ENCODE measurements at places on chromosomes 3 and 15.

GRCh38 chr3:167862104-167862730 lies 126.7 kb downstream of the SERPINI1 start:
- no peak for DNase-seq

DNA sequence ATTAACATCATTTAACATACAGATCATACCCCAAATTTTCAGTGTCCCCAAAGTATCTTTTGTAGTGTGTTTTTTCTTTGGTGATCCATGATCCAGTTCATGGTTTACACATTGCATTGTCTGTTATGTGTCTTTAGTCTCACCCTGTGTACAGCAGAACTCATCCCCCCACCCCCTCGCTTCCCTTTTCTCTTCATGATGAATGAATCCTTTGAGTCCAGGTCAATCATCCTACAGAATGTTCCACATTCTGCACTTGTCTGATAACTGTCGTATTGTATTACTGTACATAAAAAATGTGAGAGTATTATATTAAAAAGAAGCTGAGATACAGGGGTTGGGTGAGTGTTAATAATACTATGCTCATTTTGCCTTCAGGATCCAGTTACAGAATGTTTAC lies 14.6 kb upstream of the NIT2 start:
- no peak for DNase-seq

- DNase-seq, result no peak
These were observed 259.3 kb upstream of the MDFIC2 start for GRCh38 chr3:70571696-70572095.

DNA sequence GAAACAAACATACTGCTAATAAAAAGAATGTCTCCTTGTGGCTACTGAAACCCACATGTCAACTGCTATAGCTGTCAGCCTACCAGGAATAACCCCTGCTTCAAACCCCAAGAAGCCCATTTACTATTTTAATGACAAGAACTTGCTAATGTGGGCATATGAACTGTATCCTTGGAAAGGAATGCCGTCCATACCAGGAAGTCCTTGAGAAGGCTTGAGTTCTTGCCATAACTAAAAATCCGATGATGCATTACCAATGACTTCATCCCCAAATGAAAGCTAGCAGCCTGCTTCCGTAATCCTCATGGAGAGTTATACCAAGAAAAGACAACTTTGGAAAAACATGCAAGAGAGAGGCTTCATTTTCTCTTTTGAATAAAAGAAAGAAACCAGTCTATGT lies 34.8 kb downstream of the MINDY4B start:
- DNase-seq, result peak; percentile 81

DNA sequence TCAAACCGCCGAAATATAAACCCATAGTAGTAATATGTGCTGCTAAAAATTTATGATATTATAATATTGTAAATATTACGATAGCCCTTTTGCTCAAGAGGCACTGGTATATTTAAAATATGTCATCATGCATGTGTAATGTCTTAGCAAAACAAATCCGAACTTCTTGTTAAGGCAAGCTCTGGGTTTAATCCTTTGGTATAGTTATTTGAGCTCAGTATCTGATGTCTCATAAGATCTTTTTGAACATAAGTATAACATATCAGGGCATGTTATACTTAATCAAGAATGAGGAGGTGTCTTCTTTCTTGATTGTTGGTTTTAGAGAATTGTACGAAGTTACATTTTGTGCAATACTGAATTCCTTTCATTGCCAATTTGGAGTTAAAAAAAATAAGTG lies 154.1 kb upstream of the CBLB start:
- no peak for DNase-seq

DNA sequence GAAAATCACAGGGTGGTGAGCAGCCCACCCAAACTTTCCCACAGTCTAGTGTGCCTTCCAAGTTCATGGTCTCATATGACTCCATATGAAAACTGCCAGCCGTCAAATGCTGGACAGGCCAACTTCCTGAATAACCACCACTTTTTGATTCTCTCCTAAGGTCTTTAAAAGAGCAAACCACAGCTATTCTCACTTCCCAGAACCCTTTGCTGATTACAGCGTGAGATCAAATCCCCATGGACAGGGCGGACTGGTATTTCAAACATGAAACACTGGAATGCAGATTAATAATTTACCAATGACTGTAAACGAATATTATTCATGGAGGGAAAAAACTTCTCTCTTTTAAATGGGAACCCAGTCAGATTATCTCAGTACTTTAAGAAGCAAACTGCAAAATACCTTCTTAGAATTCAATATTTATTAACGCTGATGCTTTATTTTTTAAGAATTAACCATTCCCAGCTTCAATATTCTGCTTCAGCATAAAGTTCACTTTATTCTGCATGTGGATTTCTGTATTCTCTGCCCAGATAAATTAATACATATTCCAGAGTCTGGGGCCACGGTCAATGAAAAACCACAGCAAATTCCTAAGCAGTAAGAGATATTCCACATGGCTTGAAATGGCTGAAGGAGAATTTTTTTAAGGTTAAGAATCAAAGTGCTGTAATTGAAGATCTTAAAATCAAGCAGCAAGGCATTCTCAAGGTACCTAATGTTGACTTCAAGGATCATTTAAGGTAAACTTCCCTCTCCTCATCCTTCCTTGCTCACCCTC lies 42.9 kb downstream of the MYO1E start:
- DNase-seq, result peak; percentile 92

- peak; percentile 66 for DNase-seq
These were observed 11.2 kb downstream of the CSNK1G1 start for GRCh38 chr15:64344651-64345294.

GRCh38 chr3:123194552-123194951 lies 7.2 kb upstream of the SEC22A start:
- no peak for DNase-seq

- DNase-seq, result peak; percentile 72
These were observed 219.8 kb downstream of the FMN1 start for GRCh38 chr15:32974691-32975090.

GRCh38 chr3:48504051-48504946 lies at the start of gene SHISA5:
Gene SHISA5 (minus strand): TSS chr3:48504174. CDS start chr3:48504094, 80 bp downstream.
- peak; percentile 75 for DNase-seq

DNA sequence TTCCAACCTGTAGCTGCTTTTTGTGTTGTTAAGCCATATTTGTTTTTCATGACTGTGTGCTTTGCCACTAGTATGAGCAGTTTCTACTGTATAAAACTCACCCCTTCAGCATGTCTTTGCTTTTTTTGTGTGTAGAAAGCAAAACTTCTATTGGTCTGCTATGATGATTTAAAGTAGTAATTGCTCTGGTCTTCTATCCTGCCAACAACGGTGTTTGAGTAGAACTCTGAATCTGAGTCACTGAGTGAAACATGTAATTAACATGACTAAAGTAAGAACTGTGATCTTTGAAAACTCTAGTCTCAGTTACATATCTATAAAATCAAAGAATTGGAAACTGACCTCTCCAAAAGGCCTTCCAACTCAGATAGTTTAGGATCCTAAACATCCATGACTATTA lies 133.6 kb downstream of the TPRG1 start:
- no peak for DNase-seq

- DNase-seq, result peak; percentile 93
These were observed 462.9 kb upstream of the SGO1 start for GRCh38 chr3:20648921-20649381.

- no peak for DNase-seq
These were observed 283.6 kb downstream of the UACA start for GRCh38 chr15:70479785-70480184.

DNA sequence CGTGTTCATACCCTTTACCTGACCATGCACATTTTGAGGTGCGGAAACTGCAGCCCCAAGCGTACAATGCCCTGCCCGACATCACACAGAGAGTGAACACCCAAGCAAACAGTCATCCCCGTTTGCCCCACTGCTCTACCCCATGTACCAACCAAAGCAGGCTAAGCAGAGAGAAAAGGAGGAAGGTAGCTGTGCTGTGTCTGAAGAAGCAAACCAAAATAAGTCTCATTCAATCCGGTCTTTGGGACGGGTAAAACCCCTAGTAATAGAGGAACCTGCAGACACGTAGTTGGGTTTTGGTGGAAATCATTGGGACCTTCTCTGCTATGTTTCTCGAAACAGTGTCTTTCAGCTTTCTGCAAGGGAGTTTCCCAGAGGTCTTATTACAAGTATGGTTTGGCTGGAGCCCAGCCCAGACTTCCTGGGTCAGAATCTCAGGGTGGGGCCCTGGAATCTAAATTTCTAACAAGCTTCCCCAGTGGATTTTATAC lies 164.6 kb upstream of the HES1 start:
- DNase-seq, result peak; percentile 51

GRCh38 chr15:88909956-88910831 lies 3.0 kb downstream of the MFGE8 start:
- DNase-seq, result no peak

DNA sequence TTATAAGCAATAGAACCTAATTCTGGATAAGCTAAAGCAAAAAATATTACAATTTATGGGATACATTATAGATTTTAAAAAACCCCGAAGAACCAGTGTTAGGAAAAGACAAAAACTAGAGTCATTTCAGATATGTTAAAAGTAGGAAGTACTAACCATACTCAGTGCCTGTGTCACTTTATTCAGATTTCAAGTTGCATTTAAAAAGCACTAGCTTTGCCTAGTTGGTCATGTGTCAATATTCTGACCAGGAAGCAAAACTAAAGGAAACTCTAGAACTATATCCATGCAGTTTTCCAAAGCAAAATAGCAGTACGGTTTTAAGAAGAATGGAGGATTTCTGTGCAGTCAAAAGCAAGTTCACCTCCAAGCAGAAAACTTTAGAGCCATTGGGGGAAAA lies 88.4 kb downstream of the RAP2B start:
- DNase-seq, result no peak

GRCh38 chr3:101780661-101781060 lies 1.6 kb downstream of the NXPE3 start:
- peak; percentile 74 for DNase-seq

DNA sequence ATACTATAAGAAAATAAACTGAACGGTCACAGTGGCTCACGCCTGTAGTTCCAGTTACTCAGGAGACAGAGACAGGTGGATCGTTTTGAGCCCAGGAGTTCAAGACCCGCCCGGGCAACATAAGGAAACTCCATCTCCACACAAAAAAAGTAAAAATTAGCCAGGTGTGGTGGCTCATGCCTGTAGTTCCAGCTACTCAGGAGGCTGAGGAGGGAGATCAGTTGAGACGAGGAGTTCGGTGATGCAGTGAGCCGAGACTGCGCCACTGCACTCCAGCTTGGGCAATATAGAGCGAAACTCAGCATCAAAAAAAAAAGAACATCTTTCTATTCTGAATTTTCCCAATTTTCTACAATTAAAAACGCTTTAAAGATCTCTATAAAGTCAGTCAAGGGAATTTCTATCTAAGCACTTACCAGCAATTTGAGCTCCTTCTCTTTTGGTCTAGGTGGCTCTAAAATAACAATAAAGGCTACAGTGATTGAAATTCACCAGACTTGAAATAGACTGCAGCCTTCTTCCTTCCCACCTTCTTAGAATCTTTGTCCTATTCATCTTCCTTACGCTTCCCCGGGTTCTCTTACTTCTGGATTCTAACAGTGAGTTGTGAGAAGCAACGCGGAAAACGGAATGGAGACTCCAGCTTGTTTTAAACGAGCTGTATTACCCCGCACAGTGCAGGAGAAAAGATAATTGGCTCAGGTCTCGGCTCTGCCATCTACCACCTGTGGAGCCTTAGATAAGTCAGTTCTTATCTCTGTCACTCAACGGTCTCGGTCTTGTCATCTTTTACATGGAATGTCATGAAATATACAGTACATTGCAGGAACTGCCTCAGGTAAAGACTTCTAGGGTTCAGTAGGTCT lies 812 bp upstream of the SEC62 start:
- DNase-seq, result no peak

- no peak for DNase-seq
These were observed 163.5 kb downstream of the GOLGA6L4 start for GRCh38 chr15:84398763-84399701.

DNA sequence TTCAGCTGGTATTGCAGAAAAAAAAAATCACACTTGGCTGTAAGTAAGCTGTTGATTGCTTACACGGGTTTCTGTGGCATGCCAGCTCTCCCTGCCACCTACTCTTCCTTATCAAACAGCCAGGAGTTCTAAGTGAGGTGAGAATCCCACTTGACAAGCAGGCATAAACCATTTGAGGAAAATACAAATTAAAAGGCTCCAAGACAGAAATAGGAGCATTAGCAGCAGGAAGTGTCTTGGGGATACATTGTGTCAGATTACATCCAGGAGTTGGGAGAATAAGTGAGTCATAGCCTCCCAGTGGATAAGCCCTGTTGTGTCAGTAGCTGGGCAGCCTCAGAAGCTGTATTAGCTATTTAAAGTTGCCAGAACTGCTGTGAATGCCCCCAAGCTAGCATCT lies 256.0 kb downstream of the CNTN4 start:
- DNase-seq, result peak; percentile 65

DNA sequence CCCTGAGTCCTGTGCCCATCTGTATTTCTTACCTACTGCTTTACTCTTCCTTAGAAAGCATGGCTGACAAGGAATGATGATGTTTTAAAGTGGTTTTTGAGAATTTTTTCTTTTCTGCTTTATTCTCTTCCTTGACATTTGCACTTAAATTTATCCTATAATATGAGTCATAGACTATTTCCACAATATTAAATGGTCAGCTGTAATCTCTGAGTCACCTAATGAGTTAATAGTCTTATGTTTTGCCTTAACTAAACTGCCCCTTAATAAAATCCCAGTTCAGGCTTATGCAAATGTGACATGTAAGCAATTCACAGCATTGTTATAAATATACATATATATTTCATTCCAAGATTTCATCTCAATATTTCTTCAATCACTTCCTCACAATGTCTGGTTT lies 23.8 kb downstream of the MEIS2 start:
- peak; percentile 43 for DNase-seq

DNA sequence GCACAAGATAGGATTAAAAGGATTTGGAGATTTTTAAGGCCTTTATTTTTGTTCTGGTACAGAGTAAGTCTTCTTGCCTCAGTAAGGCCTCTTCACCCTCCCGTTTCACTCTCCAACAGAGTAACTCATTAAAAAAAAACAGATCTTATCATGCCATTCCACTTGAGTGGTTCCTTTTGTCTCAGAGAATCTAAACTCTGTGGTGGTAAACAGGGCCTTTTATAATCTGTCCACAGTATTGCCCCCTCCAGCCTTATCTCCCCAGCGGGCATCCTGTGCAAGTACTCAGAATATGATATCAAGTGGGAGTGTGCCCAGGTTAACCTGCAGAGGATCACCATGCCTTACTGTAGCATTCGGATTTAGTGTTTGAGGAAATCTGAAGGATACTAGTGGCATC lies 20.3 kb upstream of the ATOSA start:
- DNase-seq, result no peak

- DNase-seq, result no peak
These were observed 52.4 kb downstream of the TBL1XR1 start for GRCh38 chr3:177144922-177145321.

All from fibroblast of skin of abdomen (primary cell).